ENCODE measurements at places on chromosomes 3 and 15.

DNA sequence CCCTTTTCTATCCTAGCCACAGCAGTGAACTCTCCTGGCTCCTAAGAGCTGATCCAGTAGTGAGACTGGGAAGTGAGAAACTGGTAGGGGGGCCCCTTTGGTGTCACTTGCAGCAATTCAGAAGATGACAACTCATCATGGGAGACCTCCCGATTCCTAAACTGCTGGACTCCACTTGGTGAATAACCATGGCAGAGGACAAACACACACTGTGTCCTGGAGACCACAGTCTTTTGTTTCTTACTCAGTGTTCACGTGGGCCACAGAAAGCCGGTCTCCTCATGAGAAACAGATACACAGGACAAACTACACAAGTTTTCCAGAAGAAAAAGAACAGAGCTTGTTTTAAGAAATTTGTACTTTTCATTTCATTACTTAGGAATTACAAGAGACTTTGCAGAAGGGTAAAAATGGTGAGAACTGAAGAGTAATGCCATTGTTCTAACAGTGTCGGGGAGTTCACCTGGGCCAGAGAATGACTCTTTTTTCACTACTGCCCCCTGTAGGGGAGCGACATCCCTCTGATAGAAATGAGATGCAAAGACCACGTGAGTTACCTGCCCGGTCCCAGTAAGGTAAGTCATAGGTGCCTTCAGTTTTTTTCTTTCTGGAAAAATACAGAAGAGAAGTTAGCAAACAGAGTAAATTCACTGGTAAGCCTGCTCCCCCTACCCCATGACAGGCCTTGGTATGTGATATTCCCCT is 38.1 kb downstream of the ST3GAL6 start:
- DNase-seq = no peak

GRCh38 chr15:80072285-80072994 is 13.0 kb downstream of the ZFAND6 start:
- DNase-seq = peak; percentile 93

DNA sequence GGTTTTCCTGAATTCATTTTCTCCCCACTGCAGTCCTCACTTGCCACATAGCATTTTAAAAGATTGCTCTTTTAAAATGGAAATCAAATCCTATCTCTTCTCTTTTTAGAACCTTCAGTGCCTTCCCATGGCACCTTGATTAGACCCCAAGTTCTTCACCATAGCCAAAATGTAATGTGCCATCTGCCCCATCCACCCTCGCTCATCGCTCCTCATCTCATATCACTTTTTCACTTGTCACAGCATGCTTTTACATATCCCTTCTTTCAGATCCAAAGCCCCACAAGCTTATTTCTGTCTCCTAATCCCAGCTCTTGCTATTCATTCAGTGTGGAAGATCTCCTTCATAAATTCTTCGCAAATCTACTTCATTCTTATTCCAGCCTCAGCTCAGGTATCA is 161.7 kb downstream of the CD47 start:
- no peak for DNase-seq

DNA sequence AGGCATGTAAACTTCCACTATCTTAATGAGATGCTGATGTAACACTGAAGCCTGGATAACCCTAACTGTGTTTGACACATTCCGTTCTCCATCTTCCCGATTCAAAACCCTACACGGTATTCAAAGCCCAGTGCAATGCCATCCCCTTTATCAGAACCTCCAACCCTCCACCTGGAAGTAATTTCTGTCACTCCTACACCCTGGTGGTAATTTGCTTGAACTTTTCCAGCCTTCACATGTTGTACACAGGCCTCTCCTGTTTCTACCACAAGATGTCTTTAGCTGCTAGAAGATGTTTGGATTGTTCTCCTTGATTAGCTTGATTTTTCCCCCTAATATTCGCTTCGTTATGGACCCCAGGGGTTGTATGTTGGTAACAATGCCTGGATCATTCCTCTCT is 208.9 kb downstream of the CHST2 start:
- no peak for DNase-seq

- no peak for DNase-seq
Observed at GRCh38 chr3:54427501-54427900, 305.1 kb downstream of the CACNA2D3 start.

GRCh38 chr3:9765865-9766264 is 3.9 kb downstream of the CAMK1 start:
- no peak for DNase-seq

- DNase-seq = no peak
Observed at GRCh38 chr3:11037976-11038375, 45.4 kb downstream of the SLC6A1 start.

- no peak for DNase-seq
Observed at GRCh38 chr15:50390554-50391264, 33.5 kb upstream of the USP8 start.

GRCh38 chr3:125188955-125189354 is 23.6 kb downstream of the SLC12A8 start:
- DNase-seq = no peak

DNA sequence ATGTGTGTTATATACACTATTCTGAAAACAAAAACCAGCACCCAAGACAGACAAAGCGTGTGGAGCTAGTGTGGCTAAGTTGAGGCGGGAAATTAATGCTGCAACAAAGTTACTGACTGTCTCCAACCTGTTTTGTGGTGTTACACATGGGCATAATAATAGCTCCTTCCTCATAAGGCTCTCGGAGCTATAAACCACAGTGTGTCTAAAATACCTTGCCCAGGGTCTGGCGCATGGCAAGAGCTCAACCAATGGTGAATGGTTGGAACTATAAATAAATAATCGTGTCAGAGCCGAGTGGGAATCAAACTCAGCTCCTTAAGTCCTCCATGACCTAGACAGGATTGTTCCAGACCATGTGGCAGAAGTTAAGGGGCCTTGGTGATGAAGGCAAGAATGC is 35.9 kb upstream of the TFRC start:
- no peak for DNase-seq

DNA sequence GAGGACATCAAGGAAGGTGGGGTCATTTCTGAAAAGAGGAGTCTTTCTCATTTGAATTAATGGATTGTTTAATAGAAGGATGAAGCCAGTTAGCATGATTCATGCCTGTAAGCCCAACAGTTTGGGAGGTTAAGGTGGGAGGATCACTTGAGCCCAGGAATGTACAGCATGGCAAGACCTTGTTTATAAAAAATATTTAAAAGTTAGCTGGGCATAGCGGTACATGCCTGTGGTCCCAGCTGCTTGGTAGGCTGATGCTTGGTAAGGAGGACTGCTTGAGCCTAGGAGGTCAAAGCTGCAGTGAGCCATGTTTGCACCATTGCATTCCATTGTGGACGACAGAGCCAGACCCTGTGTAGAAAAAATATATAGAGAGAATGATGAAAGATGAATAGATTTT is 165.5 kb downstream of the ALCAM start:
- DNase-seq = no peak

GRCh38 chr15:73265536-73266153 is 103.1 kb downstream of the HCN4 start:
- peak; percentile 44 for DNase-seq

- DNase-seq = peak; percentile 46
Observed at GRCh38 chr3:10594915-10595314, 89.5 kb upstream of the ATP2B2 start.

GRCh38 chr15:40914486-40914885 is 14.7 kb upstream of the DLL4 start:
- DNase-seq = no peak

- no peak for DNase-seq
Observed at GRCh38 chr15:93347986-93348385, 259.0 kb upstream of the RGMA start.

DNA sequence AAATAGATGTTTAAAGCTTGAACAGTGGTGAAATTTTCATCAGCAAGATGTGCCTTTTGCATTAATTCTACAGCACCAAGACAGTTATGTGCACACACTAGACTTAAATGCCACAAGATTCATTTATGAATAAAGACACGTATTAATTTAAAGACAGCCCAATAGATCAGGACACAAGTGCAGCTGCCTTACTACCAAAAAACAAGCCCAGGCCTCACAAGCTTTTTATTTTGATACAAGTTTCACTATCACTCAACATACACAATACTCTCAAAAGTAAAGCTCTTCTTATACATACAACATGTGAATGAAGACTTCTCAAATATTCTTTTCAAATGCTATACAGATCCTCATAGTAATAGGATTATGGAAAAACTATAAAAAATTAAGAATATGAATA is 2.4 kb downstream of the ACAP2 start:
- no peak for DNase-seq

DNA sequence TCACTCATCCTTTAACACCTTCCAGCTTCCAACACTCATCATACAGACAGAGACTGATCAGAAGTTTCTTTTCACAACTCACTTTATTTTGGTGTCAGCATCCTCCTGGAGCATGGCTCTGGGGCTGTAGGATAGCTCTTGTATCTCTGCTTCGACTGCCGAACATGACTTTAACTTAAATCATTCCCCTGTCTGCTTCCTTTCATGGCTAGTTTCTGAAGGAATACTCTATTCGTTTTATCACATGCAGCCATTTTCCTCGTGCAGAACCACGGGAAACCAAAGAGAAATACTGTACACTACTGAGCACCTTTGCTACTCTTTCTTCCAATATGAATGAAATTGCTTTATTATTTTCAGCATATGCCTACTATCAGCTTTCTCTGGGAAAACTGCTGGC is 2.1 kb upstream of the TMOD2 start:
- DNase-seq = no peak

DNA sequence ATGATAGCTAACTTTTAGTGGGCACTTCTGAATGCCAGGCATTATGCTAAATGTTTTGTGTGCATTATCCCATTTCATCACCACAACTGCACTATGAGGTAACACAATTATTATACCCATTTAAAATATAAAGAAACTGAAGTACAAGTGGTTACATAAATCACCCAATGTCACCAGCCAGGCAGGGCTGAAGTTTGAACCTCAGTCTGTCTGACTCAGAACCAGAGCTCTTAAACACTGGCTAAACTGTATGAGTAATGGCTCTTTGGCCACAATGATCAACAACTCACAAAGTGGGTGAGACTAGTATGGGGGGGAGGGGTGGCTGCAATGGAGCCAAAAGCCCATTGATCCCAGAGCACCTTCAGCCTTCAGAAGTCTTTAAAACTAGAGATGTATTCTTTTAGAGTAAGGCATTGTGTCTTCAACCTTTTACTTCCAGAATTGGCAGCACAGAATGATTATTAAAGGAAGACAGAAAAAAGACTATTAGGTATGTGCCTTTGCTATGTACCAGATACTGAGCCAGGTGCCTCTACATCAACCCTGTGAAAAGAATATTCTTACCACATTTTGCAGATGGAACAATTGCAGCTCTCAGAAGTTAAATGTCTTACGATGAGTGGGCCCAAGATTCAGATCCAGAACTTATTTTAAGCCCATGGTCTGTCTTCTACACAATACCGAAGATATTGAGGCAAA is 166.9 kb downstream of the UACA start:
- DNase-seq = peak; percentile 83

DNA sequence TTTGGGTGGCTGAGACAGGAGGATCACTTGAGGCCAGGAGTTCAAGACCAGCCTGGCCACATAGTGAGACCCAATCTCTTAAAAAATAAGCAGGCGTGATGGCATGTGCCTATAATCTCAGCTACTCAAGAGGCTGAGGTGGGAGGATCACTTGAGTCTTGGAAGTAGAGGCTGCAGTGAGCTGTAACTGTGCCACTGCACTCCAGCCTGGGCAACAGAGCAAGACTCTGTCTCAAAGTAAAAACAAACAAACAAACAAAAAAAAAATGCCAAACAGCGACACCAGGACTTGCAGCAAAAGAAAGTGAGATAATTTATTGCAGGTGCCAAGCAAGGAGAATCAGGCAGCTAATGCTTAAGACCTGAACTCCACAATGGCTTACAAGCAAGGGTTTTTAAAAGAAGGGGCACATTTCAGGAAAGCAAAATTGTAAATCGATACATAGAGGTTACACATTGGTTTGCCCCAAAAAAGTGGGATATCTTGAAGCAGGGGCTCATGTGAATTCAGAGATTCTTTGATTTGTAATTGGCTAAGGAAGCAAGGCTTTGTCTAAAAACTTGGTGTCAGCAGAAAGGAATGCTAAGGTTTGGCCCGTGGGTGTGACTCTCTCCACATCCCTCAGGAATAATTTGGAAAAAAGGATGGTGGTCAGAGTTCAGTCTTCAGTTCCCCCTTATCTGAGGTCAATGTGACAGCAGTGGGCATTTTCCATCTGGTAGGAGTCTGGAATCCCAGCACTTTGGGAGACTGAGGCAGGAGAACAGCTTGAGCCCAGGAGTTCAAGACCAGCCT is 5.2 kb upstream of the MPI start:
- DNase-seq = peak; percentile 62

DNA sequence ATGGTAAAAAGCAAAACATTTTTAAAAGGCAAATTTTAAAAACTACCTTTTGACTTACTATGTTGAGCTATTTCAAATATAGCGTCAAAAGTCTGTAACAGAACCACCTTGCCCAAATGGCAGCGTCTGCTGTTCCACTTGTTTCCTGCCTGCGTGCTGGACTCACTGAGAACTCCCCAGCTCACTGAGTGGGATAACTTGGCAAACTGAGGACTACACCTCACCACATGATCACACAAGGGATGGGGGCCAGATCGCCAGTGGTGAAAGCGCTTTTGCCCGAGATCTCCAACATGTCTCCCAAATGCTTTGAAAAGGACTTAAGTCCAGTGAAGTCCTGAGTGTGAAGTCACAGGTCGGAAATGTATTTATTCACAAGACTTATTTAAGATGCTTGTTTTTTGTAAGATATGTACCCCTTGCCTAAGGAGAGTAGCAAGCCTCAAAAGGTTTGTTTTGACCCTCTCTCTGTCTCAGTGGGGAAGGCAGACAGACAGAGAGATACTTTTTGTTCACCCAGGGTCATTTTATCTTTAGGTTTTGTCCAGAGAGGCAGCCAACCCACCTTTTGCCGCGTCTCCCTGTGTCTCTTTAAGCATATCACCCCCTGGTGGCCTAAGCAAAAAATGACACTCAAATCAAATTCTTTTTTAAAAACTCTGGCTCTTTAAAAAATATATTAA is 192.6 kb downstream of the PDZRN3 start:
- peak; percentile 68 for DNase-seq

- no peak for DNase-seq
Observed at GRCh38 chr15:77907824-77908751, 169.4 kb downstream of the TBC1D2B start.

DNA sequence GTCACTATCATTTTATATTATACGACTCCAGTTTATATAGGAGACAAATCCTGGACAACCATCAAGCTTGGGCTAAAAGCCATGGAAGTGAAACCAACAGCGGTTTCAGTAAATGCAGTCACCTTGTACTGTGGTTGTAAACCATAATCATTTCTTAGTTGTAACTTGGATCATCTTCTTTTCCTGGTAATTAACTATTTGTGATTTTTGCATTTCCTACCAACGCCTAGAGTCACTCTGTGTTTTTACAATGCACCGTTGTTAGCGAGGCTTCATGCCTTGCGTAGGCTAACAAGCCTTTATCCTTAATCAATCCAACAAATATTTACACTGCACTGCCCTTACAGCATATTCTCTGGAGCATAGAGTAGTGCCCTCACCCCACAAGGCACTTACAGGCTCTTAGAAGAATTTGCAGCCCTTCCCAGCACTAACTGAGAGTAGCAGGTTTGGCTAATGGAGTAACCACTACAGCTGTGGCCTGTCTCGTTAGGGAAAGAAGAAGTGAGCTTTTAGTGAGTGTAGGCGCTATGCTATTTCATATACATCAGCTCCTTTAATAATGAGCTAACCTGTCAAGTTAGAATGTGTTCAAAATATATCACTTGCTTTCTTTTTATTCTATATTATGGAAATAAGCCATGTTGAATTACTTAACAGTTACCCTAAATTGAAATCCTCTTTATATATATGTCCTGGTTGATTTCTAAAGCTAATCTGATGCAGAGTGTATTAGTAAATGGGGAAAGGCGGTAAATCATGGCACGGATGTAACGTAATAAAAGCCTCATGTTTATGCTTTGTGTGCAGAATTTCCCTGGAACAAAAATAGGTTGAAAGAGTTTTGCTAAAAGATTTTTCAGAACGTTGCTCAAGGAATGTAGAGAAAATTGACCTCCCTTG is 62.8 kb downstream of the ABHD2 start:
- DNase-seq = no peak

Measured in fibroblast of the aortic adventitia (primary cell).